Midbrain (tissue), 1 donor: ENCODE measurements at places on chromosomes 3 and 15.

- DNase-seq, result no peak
These were observed 68.6 kb downstream of the FHIT start for GRCh38 chr3:61182662-61183061.

DNA sequence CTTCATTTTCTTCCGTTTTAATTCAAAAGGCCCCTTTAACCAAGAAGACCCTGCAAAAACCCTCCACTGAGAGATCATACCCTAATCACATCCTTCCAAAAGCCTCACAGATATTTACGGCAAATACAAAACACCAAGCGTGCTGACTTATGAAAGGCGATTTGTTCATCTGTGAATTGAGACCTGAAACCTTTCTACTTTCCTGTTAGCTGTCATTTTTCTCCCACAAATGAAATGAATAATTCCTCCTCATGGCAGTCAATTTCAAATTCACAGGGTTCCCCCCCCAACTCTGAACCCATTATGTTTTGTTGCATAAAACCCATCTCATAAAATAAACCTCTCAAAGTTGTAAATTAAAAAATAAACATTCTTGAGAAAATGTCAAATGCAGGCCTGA, 149.6 kb downstream of the PDZRN3 start:
- no peak for DNase-seq

GRCh38 chr3:73621388-73621787, 3.4 kb downstream of the PDZRN3 start:
- DNase-seq, result peak; percentile 30

DNA sequence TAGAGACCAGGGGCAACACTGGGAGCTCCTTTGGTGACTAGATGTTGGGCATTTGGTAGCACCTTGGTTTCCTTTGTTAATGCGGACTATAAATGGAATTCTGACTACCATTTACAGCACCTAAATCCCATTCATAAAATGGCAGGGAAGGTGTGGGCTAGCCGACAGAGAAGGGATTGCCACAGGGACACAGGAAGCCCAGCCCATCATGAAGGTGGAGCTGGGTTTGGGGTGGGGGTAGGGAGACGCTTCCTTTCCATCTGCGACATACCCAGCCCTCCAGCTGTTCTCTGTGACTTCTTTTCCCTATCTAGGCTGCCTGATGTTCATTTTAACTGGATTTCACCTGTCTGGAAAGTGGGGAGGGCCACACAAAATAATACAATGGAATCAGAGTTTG, 21.0 kb downstream of the ABHD2 start:
- DNase-seq, result no peak

DNA sequence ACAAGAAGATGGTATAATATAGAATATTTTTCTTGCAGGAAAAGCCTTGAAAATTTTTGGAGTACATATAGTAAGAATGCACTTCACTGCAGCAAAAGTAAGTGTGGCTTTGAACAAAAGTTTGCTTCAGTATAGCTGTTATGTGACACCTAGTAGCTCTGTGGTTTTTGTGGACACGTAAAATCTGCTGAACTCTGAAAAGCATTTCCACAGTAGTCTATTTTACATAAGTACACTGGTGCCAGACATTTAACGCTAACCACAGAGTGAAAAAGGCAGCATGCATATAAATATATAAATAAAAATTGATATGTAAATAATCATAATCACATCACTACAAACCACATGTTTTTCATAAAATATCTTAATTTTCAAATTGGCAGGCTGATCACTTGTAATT, 39.8 kb downstream of the CGGBP1 start:
- DNase-seq, result no peak

GRCh38 chr3:157388976-157389375, 47.7 kb upstream of the PTX3 start:
- no peak for DNase-seq

GRCh38 chr3:50295553-50296431, 3.4 kb downstream of the HYAL3 start:
- no peak for DNase-seq

DNA sequence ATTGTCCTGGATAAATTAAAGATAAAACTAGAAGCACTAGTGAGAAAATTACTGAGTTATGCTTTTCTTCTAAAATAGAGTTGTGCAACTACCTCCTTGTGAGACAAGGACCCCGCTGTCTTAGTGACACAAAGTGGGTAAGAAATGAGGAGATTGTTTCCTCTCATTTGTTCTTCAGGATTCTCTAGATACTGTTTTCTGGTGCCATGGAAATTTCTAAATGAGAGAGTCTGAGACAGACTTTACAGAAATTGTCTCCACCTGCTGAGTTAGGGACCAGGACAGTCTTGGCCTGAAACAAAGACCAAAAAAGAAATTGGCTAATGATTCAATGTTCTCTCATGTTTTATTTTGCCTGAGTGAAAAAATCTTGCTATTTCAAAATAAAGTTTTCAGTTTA, 427.5 kb downstream of the TUSC7 start:
- DNase-seq, result peak; percentile 49

DNA sequence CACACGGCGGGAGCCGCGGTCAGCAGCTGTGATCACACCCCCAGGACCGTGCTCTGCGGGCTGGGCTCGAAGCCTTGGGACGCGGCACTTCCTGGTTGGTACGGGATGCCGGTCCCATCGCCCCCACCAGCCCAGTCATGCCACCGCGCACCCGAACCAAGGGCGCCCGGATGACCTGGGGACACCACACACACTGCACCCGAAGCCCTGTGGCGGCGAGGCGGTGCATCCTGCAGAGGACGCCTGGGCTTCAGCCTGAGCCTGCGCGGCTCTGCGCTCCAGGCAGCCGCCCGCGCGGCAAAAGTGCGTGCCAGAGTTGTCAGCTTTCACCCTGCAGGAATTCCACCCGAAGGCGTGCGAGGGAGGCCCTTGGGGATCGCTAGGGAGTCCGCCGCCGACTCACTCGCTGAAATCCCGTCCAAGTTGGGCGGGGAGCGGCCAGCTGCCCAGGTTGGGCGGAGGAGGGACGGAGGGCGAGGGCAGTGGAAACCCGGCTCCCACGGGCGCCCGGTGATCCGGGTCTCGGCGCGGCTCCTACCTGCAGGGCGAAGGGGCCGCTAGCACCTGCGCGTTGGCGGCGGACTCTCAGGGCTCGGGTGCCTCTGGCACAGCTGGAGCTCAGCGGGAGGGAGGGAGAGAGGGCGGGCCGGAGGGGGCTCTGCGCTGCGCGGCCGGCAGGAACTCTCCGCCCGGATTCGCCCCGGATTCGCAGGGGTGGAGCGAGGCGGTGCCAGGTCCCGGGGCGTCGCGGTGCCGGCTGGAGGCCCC, at the start of gene PLD1:
PLD1 (minus strand) TSS at position 623 of the 768 bp plus-strand sequence. CDS start 72,432 bp downstream, outside the sequence.
- DNase-seq, result peak; percentile 75

- no peak for DNase-seq
These were observed 47.7 kb downstream of the MORC1 start for GRCh38 chr3:109070211-109070610.

GRCh38 chr3:13115991-13116390, 42.8 kb upstream of the IQSEC1 start:
- no peak for DNase-seq

GRCh38 chr3:162998205-162998604, 1501.6 kb downstream of the OTOL1 start:
- no peak for DNase-seq

DNA sequence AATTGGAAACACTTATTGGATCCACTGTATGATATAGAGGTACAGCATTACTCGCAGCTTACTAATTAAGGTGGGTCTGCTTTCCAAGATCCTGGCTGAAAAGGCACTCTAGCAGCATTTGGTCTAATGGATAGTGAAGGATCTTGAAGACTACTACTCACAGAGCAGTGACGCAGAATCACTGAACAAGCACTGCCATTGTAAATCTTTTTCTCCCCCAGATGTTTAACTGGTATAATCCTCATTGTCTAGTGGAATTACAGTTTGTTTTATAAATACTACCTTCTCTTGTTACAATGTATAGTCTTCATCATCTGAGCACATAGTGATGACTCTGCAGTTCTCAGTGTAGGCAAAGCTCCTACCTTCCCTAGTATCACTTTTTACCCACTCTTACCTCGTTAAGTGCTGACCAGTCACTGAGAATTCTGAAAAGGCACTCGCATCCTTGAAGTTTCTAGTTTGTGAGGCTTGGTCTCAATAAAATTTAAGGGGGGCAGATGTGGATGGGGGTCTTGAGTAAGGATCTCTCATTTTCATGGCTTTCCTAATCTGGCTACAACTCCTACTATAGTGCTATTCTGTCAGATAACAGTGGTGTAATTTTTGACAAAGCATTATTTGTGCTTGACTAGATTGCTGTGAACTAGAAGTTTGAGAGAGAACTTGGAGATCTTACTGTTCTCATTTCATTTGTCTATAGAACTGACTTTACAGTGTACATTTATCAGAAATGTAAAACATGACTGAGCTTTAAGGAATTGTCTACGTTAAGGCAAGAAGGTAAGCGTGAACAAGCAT, 23.2 kb downstream of the MAPK6 start:
- DNase-seq, result peak; percentile 39

- no peak for DNase-seq
These were observed 226.4 kb downstream of the OPA1 start for GRCh38 chr3:193819117-193820010.

DNA sequence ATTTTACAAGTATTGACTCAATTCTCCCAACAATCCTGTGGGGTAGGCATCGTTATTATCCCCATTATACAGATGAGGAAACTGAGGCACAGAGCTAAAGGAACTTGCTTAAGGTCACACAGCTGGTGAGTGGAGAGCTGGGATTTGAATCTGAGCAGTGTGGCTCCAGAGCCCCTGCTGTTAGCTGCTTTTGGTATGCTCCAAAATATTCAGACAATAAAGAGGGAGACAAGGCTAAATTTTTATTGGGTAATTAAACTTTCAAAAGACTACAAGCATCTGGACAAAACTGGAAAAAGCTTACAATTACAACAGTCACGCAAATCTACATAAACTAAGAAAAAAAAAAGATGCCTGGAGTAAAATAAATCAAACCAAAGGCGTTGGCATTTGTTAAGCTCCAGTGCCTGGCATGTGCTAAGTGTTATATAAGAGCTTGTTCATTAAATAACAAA, 27.7 kb downstream of the CCDC13 start:
- DNase-seq, result no peak

- no peak for DNase-seq
These were observed 83.8 kb upstream of the ROPN1 start for GRCh38 chr3:124075753-124076152.

DNA sequence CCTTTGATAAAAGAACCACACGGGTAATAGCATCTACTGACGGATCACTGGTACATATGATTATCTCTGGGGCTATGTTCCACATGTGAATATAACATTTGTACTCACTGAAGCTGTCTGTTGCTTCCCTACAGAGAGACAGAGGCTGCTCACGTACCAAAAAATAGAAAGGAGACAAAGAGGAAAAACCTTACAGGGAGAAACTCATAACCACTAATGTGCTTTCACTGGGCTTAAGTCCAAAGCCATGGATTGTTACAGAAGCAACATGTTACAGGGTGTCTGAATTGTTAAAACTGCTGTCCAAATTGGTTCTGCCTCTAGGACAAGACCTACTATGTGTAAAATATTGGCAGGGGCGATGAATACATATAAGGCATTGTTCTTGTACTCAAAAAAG, 311.9 kb downstream of the FOXP1 start:
- DNase-seq, result no peak

GRCh38 chr15:82571722-82572222, 31.5 kb upstream of the RPS17 start:
- DNase-seq, result peak; percentile 84

DNA sequence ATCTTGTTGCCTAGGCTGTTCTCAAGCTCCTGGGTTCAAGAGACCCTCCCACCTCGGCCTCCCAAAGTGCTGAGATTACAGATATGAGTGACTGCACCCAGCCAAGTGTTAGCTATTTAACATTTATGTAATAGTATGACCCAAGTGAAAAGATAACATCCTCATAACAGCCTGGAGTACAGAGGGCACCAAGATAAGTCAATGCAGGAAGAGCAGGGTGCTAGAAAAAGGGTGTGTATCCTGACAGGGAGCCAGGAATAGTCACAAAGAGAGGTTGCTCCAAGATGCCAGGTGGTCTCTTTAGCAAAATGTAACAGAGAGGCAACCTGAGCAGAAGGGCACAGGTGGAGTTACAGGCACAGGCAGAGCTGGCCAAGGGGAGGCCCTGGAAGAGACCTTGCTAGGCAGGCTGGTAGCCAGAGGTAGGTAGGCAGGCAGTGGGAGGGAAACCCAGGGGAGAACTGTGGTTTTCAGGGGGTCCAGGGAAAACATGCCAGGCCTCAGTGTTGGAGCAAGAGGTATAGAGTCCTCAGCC, 277.4 kb downstream of the ERC2 start:
- no peak for DNase-seq

GRCh38 chr15:77500989-77501388, 80.3 kb downstream of the HMG20A start:
- no peak for DNase-seq

GRCh38 chr3:66393333-66394005, 107.4 kb downstream of the LRIG1 start:
- no peak for DNase-seq

GRCh38 chr15:80904998-80905397, 84.6 kb downstream of the MESD start:
- no peak for DNase-seq

DNA sequence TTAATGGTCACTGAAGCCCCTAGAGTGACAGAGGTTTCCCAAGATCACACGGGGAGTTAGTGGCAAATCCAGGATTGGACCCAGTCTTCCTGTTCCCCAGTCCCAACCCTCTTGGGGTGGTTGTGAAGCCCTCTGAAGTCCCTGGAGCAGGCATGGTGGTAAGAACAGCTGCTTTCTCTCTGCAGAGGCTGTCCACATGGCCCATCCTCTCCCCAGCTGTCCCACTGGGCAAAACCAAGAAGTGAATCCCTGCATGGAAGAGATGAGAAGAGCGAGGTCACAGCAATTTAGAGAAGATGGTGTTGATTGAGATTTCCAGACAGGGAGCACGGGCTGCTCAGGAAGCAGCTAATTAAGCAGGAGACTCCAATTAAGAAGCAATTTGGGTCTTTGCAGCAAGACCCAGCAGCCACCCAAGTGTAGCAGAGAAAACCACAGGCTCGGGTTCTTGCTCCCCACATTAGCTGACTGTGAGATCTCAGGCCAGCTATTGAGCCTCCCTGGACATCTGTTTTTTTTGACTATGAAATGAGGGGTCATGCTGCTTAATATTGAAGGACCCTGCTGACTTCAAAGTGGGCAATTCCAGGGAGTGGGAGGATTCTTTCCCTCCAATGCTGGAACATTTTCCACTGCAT, 14.8 kb upstream of the HDAC11 start:
- DNase-seq, result no peak

- no peak for DNase-seq
These were observed 1199.1 kb downstream of the SI start for GRCh38 chr3:163879172-163879571.

- DNase-seq, result no peak
These were observed 283.8 kb downstream of the C3orf38 start for GRCh38 chr3:88433568-88433967.

GRCh38 chr3:32443478-32443877, 51.8 kb downstream of the CMTM7 start:
- no peak for DNase-seq
